ENCODE measurements at places on chromosomes 11 and 22. TPM values are rescaled to one million over a fixed set of nuclear protein-coding genes. Genes with fewer than 3 reads are reported as not detected.

OR4C45 gene
- total RNA-seq, result not detected

PTDSS2 gene
- 30.1 TPM for total RNA-seq

PTGDR2 gene
- total RNA-seq, result 0.83 TPM

SLC22A9 gene
- not detected for total RNA-seq

ARVCF gene
- total RNA-seq, result 26.2 TPM

IFITM10 gene
- 1.4 TPM for total RNA-seq

RFPL2 gene
- not detected for total RNA-seq

PIWIL4 gene
- 8.1 TPM for total RNA-seq

CST6 gene
- total RNA-seq, result not detected

OR51B5 gene
- total RNA-seq, result 1.3 TPM

TRIM6 gene
- total RNA-seq, result 5.5 TPM

RNF141 gene
- 19.7 TPM for total RNA-seq

NDUFC2 gene
- total RNA-seq, result 83.5 TPM

DGAT2 gene
- 1.2 TPM for total RNA-seq

BAIAP2L2 gene
- total RNA-seq, result 0.28 TPM

TMEM184B gene
- 77.2 TPM for total RNA-seq

CALCA gene
- total RNA-seq, result 0.66 TPM

LRRN4CL gene
- total RNA-seq, result 33.6 TPM

LYVE1 gene
- total RNA-seq, result 152 TPM

SAA4 gene
- not detected for total RNA-seq

C22orf42 gene
- not detected for total RNA-seq

SYNGR1 gene
- total RNA-seq, result 18.5 TPM

CARNS1 gene
- total RNA-seq, result 0.55 TPM

TMX2 gene
- 29.1 TPM for total RNA-seq

C11orf58 gene
- 192 TPM for total RNA-seq

FOLR3 gene
- total RNA-seq, result not detected

DDX25 gene
- 1.7 TPM for total RNA-seq

CCDC157 gene
- 2.0 TPM for total RNA-seq

OR9I1 gene
- total RNA-seq, result not detected

DDIAS gene
- 0.71 TPM for total RNA-seq

GLB1L2 gene
- 30.8 TPM for total RNA-seq

POU2AF3 gene
- 2.5 TPM for total RNA-seq

KRTAP5-9 gene
- not detected for total RNA-seq

GGT5 gene
- 26.5 TPM for total RNA-seq

KREMEN1 gene
- 9.7 TPM for total RNA-seq

UCP2 gene
- 30.3 TPM for total RNA-seq

CCDC83 gene
- not detected for total RNA-seq

CCDC89 gene
- 3.0 TPM for total RNA-seq

EXPH5 gene
- 0.55 TPM for total RNA-seq

IGF2 gene
- 63.1 TPM for total RNA-seq

ADM2 gene
- not detected for total RNA-seq

SPINDOC gene
- 14.6 TPM for total RNA-seq

TSKU gene
- 20.8 TPM for total RNA-seq

KCTD14 gene
- total RNA-seq, result 4.5 TPM

RBX1 gene
- 51.7 TPM for total RNA-seq

DNAJC4 gene
- total RNA-seq, result 37.1 TPM

TRIM49 gene
- not detected for total RNA-seq

FOLR1 gene
- total RNA-seq, result not detected

C1QTNF6 gene
- 1.6 TPM for total RNA-seq

KDM4D gene
- 0.36 TPM for total RNA-seq

MRGPRX4 gene
- not detected for total RNA-seq

OR52A1 gene
- total RNA-seq, result not detected

LRRC75B gene
- 11.1 TPM for total RNA-seq

LIPT2 gene
- total RNA-seq, result 3.9 TPM

CBY1 gene
- 47.8 TPM for total RNA-seq

DNAJB7 gene
- not detected for total RNA-seq

OR8D4 gene
- total RNA-seq, result not detected

SNX32 gene
- 0.27 TPM for total RNA-seq

IGLL1 gene
- not detected for total RNA-seq

Data from sigmoid colon (tissue), 7 donors.